ENCODE measurements at places on chromosomes 13 and 19. TPM values are rescaled to one million over a fixed set of nuclear protein-coding genes. Genes with fewer than 3 reads are reported as not detected.

KCTD15 gene
- total RNA-seq = 28.6 TPM

ZNF575 gene
- total RNA-seq = 0.28 TPM

ERICH6B gene
- total RNA-seq = not detected

GNG8 gene
- total RNA-seq = not detected

CDX2 gene
- total RNA-seq = not detected

ELSPBP1 gene
- not detected for total RNA-seq

ZNF541 gene
- 0.85 TPM for total RNA-seq

KLK13 gene
- not detected for total RNA-seq

TLE2 gene
- total RNA-seq = 0.58 TPM

IL17D gene
- total RNA-seq = 1.3 TPM

CLEC17A gene
- under 0.01 TPM for total RNA-seq

CEACAM21 gene
- not detected for total RNA-seq

ZNF98 gene
- not detected for total RNA-seq

PSG6 gene
- total RNA-seq = 0.85 TPM

CEACAM3 gene
- not detected for total RNA-seq

IZUMO1 gene
- total RNA-seq = not detected

YJU2 gene
- total RNA-seq = 16.1 TPM

TUBA3C gene
- not detected for total RNA-seq

KLK6 gene
- total RNA-seq = not detected

ZNF524 gene
- 8.2 TPM for total RNA-seq

KL gene
- total RNA-seq = under 0.01 TPM

KCNK6 gene
- total RNA-seq = 11.3 TPM

SOHLH2 gene
- not detected for total RNA-seq

DLL3 gene
- total RNA-seq = under 0.01 TPM

RDH8 gene
- not detected for total RNA-seq

CYP2A13 gene
- total RNA-seq = not detected

TMEM255B gene
- 1.1 TPM for total RNA-seq

MYDGF gene
- 239 TPM for total RNA-seq

IFNL2 gene
- not detected for total RNA-seq

SIGLEC9 gene
- total RNA-seq = 0.28 TPM

CYP4F11 gene
- total RNA-seq = not detected

UBA52 gene
- total RNA-seq = 821 TPM

ZNF69 gene
- total RNA-seq = 12.1 TPM

SULT2B1 gene
- total RNA-seq = not detected

NCAN gene
- not detected for total RNA-seq

RPL18A gene
- 1,052 TPM for total RNA-seq

B3GNT8 gene
- total RNA-seq = 0.96 TPM

MADCAM1 gene
- total RNA-seq = under 0.01 TPM

ZNF260 gene
- 15.5 TPM for total RNA-seq

ZNF607 gene
- total RNA-seq = 6.8 TPM

SYNGR4 gene
- not detected for total RNA-seq

CFAP97D2 gene
- total RNA-seq = not detected

PRR19 gene
- total RNA-seq = 0.19 TPM

NXNL1 gene
- not detected for total RNA-seq

KLK10 gene
- not detected for total RNA-seq

RNF113B gene
- total RNA-seq = not detected

FGF21 gene
- not detected for total RNA-seq

Measured in regular cardiac myocyte (primary cell).